Natural killer cell treated with Interleukin-12 subunit alpha and Interleukin-12 subunit beta and Interleukin-15 and Interleukin-18, amount 100 ng/mL, for 72 hours (primary cell): ENCODE measurements at places on chromosomes 6 and 20. TPM values are rescaled to one million over a fixed set of nuclear protein-coding genes. Genes with fewer than 3 reads are reported as not detected.

- no peaks in the 10 kb centered on the region for H3K27me3 ChIP-seq
- peak overlapping the region; percentile 61 for H3K4me3 ChIP-seq
- peak; percentile 63 for DNase-seq
Measured at GRCh38 chr6:16741112-16742016, 19.9 kb downstream of the ATXN1 start.

DNA sequence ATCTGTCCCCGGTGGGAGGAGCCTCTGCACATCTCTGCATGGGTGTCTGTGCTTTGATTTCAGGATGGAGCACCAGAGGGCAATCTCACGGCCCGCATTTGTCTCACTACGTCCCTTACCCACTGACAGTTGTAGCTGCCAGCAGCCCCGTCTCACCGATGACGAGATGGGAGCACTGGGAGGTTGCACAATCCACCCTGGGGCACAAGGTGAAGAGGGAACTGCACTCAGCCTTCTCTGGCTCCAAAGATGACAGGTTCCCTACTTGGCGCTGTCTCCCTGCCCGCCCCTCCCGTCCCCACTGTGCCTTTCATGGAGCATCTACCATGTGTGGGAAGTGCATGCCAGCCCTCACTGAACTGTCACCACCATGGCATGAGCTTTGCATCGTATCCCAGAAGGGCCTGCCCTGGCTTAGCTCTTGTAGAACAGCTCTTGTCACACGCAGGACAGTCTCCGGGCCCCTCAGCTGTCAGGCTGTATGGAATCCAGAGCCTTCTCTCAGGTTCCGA is 99.9 kb upstream of the PMEPA1 start:
- H3K4me3 ChIP-seq, result no peak overlapping the region
- H3K27me3 ChIP-seq, result peaks cover 4% of the 10 kb centered on the region
- H3K27ac ChIP-seq, result no peak overlapping the region
- H3K36me3 ChIP-seq, result no peaks in the 10 kb centered on the region

DNA sequence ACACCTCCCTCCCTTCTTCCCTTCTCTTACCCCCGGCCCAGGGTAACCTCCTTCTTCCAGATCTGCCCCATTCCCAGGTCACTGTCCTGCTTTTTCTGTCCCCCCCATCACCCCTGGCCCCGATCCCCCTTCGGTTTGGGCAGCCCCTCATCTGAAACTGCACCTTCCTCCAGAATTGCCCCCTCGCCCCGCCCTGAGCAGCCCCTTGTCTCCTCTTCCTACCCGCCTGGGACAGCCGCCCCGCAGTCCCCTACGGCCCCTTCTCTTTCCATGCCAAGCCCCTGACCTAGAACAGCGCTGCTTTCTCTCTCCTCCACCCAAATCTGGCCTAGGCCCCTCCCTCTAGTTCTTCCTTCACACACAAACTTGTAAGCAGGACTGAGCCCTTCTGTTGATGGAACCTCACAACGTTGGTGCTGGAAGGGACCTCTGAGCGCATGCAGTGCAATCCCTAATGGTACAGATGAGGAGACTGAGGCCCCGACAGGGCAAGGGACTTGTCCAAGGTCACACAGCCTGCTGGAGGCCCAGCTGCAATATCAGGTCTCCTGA is 630 bp downstream of the PPP2R5D start:
- H3K4me1 ChIP-seq, result peaks cover 43% of the 10 kb centered on the region
- peaks cover 4% of the 10 kb centered on the region for H3K36me3 ChIP-seq
- no peaks in the 10 kb centered on the region for H3K27me3 ChIP-seq
- peak overlapping the region; percentile 92 for H3K4me3 ChIP-seq
- DNase-seq, result no peak

GRCh38 chr20:4469910-4470309 is 251.8 kb upstream of the PRND start:
- no peaks in the 10 kb centered on the region for H3K36me3 ChIP-seq
- DNase-seq, result no peak
- H3K4me3 ChIP-seq, result no peak overlapping the region
- no peaks in the 10 kb centered on the region for H3K4me1 ChIP-seq
- no peak overlapping the region for H3K27ac ChIP-seq

DNA sequence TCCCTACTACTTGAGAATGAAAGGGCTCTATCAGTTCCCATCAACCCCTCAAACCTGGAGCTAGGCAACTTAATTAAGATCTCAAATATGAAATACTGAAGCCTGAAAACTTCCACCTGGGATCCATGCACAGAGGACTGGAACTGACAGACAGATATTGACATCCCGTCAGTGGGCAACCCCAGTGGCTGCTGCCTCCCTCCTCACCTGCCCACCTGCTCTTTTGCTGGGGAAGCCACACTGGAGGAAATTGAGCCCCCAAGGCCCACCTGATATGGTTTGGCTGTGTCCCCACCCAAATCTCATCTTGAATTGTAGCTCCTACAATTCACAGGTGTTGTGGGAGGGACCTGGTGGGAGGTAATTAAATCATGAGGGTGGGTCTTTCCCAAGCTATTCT is 192.8 kb downstream of the LRFN2 start:
- peaks cover 4% of the 10 kb centered on the region for H3K36me3 ChIP-seq
- H3K27ac ChIP-seq, result no peak overlapping the region
- DNase-seq, result no peak
- H3K27me3 ChIP-seq, result peaks cover 4% of the 10 kb centered on the region
- H3K4me3 ChIP-seq, result no peak overlapping the region

GRCh38 chr6:10268111-10268510 is 146.8 kb downstream of the TFAP2A start:
- DNase-seq, result no peak
- peaks cover 7% of the 10 kb centered on the region for H3K36me3 ChIP-seq
- H3K4me3 ChIP-seq, result no peak overlapping the region
- no peaks in the 10 kb centered on the region for H3K4me1 ChIP-seq

GRCh38 chr6:134816300-134816699 is 133.6 kb downstream of the ALDH8A1 start:
- H3K27ac ChIP-seq, result no peak overlapping the region
- no peaks in the 10 kb centered on the region for H3K27me3 ChIP-seq
- no peaks in the 10 kb centered on the region for H3K4me1 ChIP-seq
- H3K36me3 ChIP-seq, result no peaks in the 10 kb centered on the region

- H3K27me3 ChIP-seq, result no peaks in the 10 kb centered on the region
- peaks cover 4% of the 10 kb centered on the region for H3K36me3 ChIP-seq
- peaks cover 69% of the 10 kb centered on the region for H3K4me1 ChIP-seq
- DNase-seq, result no peak
- peak overlapping the region; percentile 86 for H3K4me3 ChIP-seq
Measured at GRCh38 chr20:46400253-46400652, 6.2 kb downstream of the ELMO2 start.

- no peak overlapping the region for H3K27ac ChIP-seq
- DNase-seq, result no peak
- no peak overlapping the region for H3K4me3 ChIP-seq
- peaks cover 5% of the 10 kb centered on the region for H3K36me3 ChIP-seq
- H3K27me3 ChIP-seq, result no peaks in the 10 kb centered on the region
Measured at GRCh38 chr6:88870717-88871330, 92.6 kb downstream of the RNGTT start.

DNA sequence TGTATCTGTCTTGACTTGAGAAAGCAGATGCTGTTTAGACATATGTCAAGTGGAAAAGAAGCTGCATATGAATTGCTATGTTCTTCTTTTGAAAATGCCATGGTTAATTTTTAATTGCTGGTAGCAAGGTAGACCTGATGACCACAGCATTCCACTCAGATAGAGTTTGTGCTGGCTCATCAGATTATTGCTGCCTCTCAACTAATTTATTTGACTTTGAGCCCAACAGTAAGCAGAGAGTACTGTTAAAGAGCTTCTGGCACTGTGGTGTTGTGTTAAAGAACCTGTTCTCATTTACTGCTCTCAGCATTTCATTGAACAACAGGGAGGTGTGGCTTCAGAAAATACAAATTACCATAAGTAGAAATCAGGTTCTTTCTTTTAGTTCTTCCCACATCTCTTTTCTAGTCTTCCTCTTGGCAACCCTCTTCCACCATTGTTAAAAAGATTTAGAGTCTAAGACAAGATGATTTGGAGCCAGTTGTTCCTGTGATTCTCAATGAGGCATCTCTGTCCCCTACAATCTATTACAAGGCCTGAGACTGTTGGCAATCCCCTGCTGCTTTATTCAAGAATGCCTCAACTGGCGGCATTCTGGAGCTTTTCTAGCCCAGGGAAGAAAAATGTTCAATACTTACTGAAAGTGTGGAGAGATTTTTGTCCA is 967.6 kb upstream of the GJE1 start:
- no peaks in the 10 kb centered on the region for H3K27me3 ChIP-seq
- no peak for DNase-seq
- H3K4me1 ChIP-seq, result no peaks in the 10 kb centered on the region
- no peaks in the 10 kb centered on the region for H3K36me3 ChIP-seq

GRCh38 chr20:13353261-13353945 is 132.3 kb downstream of the ISM1 start:
- H3K27ac ChIP-seq, result no peak overlapping the region
- no peaks in the 10 kb centered on the region for H3K36me3 ChIP-seq
- DNase-seq, result no peak

GRCh38 chr6:52543262-52543661 is 33.6 kb downstream of the TRAM2 start:
- no peaks in the 10 kb centered on the region for H3K27me3 ChIP-seq
- no peak overlapping the region for H3K27ac ChIP-seq
- no peak overlapping the region for H3K4me3 ChIP-seq
- DNase-seq, result no peak

GRCh38 chr6:71452697-71453370 is 164.2 kb downstream of the OGFRL1 start:
- H3K36me3 ChIP-seq, result no peaks in the 10 kb centered on the region
- no peaks in the 10 kb centered on the region for H3K27me3 ChIP-seq
- no peaks in the 10 kb centered on the region for H3K4me1 ChIP-seq
- H3K4me3 ChIP-seq, result no peak overlapping the region

DNA sequence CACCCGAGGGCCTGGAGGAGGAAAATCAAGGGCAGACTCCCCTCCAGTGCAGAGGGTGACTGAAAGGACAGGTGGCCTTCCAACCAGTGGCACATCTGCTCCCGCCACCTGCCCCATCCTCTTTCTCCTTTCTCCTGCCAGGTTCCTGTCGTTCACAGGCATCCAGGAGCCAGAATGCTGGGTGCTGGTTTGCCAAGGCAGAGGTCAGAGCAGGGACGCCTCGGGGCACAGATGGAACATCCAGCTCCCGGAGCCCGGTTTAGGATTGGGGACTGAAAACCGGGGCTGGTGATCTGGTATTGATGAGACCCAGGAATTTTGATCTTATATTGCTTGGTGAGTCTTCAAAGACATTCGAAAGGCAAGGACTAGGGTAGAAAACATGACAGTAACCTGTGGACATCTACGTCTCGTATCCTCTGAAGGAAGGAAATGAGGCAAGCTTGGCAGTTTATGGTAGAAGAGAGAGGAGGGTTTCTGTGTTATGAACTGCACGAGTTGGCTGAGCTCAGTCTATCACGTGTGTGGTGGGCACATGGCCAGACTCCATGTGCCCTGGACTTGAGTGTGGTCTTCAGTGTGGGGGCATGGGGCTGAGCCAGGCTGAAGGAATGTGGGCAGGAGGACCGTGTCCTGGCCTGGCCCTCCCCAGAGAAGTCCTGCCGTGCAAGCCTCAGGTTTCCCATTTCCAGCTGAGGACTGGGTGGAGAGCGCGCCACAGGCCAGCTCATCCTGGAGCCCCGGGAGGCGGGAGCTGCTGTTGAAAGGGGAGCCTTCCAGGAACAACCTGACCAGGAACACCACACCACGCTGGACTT is 74.2 kb downstream of the IRF4 start:
- peak overlapping the region; percentile 53 for H3K27ac ChIP-seq
- DNase-seq, result no peak
- no peak overlapping the region for H3K4me3 ChIP-seq
- peaks cover 23% of the 10 kb centered on the region for H3K27me3 ChIP-seq
- no peaks in the 10 kb centered on the region for H3K36me3 ChIP-seq

DNA sequence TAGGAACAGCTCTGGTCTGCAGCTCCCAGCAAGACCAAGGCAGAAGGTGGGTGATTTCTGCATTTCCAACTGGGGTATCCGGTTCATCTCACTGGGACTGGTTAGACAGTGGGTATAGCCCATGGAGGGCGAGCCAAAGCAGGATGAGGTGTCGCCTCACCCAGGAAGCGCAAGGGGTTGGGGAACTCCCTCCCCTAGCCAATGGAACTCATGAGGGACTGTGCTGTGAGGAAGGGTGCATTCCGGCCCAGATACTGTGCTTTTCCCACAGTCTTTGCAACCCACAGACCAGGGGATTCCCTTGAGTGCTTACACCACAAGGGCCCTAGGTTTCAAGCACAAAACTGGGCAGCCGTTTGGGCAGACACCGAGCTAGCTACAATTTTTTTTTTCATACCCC is 21.8 kb downstream of the HDDC2 start:
- peak overlapping the region; percentile 26 for H3K27ac ChIP-seq
- peaks cover 76% of the 10 kb centered on the region for H3K4me1 ChIP-seq
- no peak for DNase-seq
- no peak overlapping the region for H3K4me3 ChIP-seq
- no peaks in the 10 kb centered on the region for H3K27me3 ChIP-seq
- H3K36me3 ChIP-seq, result peaks cover 47% of the 10 kb centered on the region

ZSCAN12 gene
- total RNA-seq, result 9.9 TPM

ULBP1 gene
- 0.31 TPM for total RNA-seq
